ENCODE measurements at places on chromosomes 7 and 10. TPM values are rescaled to one million over a fixed set of nuclear protein-coding genes. Genes with fewer than 3 reads are reported as not detected.

The SDK1 gene
- 11.7 TPM for total RNA-seq

The CYP26C1 gene
- total RNA-seq = 0.70 TPM

The CHAT gene
- not detected for total RNA-seq

The STAM gene
- 37.3 TPM for total RNA-seq

- no peak for DNase-seq
Observed at GRCh38 chr10:109981650-109982049, 26.1 kb upstream of the ADD3 start.

DNA sequence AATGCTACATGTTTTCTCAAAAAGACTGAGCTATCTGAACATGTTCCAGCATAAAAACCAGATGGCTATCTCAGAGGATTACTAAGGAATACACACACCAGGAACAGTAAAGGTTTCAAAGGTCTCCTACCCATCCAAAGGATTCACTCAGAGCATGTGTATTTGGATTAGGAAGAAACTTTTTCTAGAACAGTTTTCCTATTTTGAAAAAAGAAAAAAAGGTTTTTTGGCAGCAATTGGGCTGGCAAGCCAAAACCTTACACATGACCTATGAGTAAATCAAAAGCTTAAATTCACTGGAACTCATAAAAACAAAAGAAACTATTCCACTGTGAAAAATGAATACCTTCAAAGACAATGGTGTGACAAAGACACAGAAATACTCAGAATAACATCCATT lies 9.6 kb downstream of the TPK1 start:
- DNase-seq = no peak

DNA sequence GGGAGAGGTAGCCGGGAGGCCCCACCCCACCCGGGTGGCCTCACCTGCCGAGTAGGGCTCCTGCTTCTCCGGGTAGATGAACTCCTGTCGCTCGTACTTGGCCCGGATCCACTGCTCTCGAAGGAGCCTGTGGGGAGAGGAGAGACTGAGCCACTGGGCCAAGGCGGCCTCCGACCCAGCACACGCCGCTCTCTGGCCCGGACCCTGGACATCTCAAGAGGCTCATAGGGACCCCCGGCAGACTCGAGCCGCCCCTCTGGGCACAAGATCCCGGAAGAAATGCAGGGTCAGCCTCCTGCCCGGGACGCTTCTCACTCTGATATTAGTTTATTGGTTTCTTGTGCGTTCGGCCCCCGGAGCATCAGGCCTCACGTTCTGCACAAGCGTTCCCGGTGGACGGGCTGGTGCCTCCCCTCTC lies 34.5 kb downstream of the ADAP1 start:
- DNase-seq = peak; percentile 2

DNA sequence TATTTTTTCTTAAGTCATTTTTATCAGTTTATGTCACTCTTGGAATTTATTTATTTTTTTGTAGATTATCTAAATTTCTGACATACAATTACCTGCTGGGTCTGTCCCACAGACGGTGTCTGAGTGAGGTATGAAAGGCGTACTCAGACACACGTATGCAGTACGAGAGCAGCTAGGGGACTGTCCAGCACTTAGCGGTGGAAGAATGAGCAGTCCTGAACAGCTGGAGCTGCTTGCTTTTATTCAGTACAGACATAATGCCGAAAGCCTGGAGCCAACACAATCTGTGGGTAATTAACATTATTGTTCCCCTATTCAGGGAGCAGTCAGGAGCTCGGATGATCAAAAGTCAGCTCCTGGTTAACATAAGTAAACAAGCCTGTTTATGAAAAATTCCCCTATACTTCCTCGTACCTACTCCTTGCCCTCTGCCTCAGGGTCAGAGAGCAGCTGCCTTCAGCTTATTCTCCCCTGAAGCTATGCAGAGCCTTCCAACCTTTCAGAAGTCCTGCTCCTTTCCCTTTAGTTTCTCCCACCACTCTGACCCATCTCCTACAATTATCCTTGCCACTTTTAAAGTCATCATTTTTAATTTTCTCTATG lies 488.0 kb upstream of the POM121L12 start:
- DNase-seq = no peak

DNA sequence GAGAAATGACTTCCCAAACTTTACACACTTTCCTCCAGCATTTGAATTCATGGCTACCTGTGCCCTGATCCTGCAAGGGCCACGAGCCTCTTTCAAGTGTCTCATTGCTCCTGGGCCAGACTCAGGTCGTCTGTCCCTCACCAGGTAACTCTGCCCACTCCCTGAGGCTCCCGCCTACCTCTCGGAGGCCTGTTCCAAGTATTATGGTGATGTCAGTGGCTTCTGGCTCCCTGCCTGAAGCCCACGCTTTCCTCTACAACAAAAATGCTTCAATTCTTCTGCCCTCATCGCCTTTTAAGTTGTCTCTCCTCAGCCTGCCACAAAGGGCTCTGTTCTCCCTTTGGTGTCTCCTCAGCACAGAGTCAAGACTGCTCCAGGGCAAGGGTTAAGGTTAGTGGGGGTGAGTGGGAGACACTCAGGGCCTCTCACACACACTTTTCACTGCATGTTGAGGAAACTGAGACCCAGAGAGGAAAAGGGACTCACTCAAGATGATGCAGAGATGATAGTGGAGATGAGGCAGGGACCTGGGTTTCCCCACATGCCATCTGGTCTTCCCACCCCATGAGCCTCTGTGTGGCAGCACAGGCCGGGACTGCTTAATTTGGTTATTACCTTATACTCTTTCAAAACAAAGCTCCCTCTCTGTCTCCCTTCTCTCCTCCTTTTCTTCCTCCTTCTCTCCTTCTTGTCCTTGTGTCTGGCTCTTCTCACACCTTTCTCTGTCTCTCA lies 28.3 kb upstream of the EGR2 start:
- DNase-seq = no peak

- DNase-seq = no peak
Observed at GRCh38 chr7:150322114-150322832, 882 bp upstream of the LRRC61 start.

GRCh38 chr10:86899670-86900276 lies 57.6 kb downstream of the MMRN2 start:
- no peak for DNase-seq

GRCh38 chr10:1396297-1396635 lies 340.1 kb downstream of the WDR37 start:
- no peak for DNase-seq

- no peak for DNase-seq
Observed at GRCh38 chr10:59106441-59106840, 70.0 kb upstream of the PHYHIPL start.

GRCh38 chr7:137172105-137172590 lies 171.4 kb downstream of the PTN start:
- DNase-seq = no peak
